ENCODE measurements at places on chromosomes 3 and 15. TPM values are rescaled to one million over a fixed set of nuclear protein-coding genes. Genes with fewer than 3 reads are reported as not detected.

- DNase-seq = no peak
Observed at GRCh38 chr3:177495566-177495965, 298.3 kb upstream of the TBL1XR1 start.

DNA sequence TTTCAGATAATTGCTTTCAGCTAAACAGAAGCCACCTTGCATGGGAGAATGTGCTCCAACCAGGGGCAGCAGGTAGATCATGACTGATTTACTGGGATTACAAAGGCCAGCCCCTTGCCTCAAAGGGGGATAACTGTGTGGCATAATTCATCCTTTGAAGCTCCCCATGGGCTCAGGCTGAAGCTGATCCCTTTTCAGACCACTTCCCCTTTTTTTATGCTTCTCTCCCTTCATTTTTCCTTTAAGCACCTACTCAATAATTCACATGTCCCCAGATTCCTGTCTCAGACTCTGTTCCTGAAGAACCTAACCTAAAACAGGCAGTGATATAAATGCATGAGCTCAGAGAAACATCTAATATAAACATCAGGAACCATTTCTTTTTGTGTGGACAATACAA is 8.2 kb upstream of the MYRIP start:
- DNase-seq = no peak

GRCh38 chr3:22862111-22862510 is 341.0 kb upstream of the UBE2E2 start:
- DNase-seq = no peak

GRCh38 chr3:132202586-132202985 is 114.6 kb upstream of the ACP3 start:
- DNase-seq = no peak

DNA sequence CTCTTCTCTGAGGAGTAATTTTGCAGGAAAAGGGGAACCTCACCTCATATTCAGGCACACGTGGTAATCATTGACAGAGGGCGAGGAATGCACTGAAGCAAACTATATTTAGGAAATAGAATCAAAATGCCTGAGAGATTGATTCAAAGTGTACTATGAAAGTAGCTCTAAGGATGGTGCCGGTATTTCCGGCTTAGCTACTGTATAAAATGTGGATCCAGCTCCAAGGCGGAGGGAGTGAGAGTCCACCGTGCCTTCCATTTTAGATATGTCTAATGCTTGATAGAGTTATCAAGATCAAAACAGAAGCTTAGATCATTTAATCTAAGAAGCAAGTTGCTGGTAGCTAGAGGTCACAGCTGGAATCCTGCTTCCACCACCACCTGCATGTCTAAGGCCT is 33.0 kb downstream of the GOLIM4 start:
- DNase-seq = no peak

GRCh38 chr15:45873781-45874180 is 239.0 kb downstream of the SQOR start:
- no peak for DNase-seq

DNA sequence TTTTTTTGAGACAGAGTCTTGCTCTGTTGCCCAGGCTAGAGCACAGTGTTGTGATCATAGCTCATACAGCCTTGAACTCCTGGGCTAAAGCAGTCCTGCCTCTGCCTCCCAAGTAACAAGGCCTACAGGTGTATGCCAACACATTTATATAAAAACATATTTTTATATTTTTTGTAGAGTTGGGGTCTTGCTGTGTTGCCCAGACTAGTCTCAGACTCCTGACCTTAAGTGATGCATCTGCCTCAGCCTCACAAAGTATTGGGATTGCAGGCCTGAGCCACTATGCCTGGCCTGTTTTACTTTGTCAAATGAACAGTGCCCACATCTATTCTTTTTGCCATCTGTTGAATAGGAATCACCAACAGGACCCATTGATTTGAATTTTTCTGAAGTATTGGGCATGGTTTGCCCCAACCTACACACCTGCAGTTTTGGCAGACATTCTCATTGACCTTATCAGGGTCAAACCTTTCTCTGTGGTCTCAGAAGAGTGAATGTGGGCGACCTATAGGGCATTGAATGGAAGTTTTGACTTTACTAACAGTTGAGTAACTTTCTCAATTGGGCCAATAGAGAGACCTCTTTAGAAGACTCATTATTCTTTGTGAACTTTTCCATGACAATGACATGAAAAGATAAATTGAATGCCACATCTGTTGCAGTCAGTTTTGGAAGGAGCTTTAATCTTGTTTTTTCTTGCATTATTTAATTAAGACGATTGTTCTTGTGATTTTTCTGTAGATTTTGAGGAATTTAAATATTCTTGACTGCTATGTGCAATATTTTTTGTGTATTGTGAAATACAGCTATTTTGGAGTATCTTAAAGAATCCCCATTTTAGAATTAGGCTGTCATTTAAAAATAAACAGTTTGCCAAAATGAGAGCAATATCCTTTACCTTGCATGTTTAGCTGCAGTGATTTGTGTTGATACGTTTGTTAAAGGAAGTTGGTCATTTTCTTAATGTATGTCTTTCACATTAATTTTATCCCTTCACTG is 2.7 kb downstream of the IREB2 start:
- DNase-seq = no peak

- no peak for DNase-seq
Observed at GRCh38 chr15:93501946-93502345, 412.9 kb upstream of the RGMA start.

DNA sequence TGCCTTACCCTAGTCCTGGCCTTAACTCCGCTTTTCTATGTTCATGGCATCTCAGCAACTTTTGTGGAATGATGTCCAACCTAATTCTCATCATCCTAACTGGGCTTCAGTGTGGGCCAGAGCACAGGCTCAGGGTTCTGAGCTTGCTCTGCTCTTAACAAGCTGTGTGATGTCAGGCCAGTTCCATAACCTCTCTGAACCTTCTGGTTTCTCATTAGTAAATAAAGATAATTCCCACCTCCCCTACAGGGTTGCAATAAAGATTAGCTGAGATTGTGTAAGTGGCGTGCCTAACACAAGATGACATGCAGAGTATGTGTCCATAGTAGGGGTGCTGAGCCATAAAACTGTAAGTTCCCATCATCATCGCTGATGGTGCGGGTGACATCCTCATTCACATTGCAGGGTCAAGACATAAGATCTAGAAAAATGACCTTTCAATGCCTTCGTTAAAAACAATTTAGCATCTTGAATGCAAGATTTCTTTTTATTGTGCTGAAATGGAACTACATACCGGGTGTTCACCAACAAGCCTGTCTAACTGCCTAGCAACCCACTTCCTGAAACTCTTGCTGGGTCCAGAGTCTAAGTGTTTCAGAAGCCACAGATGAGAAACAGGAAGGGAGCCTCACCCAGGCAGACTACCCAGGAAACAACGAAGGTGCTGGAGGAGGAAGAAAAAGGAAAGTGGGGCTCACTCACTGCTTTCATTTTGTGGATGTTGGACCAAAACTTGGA is 36.2 kb downstream of the CDCP1 start:
- DNase-seq = no peak

DNA sequence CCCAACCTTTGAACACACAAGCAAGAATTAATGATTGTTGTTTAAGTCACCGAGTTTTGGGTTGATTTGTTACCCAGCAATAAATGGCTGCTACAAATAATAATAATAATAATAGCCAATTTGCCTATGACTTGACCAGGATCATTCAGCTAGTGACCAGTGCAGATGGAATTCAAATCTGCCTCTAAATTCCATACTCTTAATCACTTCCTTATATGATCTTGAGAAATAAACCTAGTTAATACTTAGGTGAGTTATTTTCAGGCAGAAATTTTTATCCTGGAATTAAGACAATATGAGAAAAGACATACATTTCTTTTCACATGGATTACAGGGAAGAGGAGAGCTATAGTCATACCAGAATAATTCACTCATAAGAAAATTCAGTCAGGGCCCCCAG is 116.0 kb upstream of the GALNT15 start:
- DNase-seq = no peak

DNA sequence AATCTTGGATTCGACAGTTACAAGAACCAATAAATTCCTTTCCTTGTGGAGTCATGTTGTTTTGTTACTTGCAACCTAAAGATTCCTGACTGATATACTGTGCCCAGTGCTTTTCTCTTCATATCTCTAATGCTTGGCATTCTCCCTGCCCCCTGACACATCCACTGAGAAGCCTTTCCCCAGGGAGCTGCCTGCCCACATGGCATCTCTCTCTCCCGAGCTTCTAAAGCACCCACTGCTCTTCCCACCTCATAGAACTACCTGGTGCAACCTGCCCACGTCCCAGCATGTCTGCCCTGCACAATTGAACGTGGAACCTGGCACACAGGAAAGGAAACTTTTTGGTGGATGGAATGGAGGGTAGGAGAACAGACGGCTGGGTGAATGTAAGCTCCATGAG is 6.8 kb downstream of the CYP8B1 start:
- DNase-seq = no peak

- no peak for DNase-seq
Observed at GRCh38 chr3:184672335-184672734, 39.5 kb downstream of the MAGEF1 start.

The AP4E1 gene
- 9.2 TPM for total RNA-seq

- DNase-seq = no peak
Observed at GRCh38 chr3:112781599-112781998, 65.1 kb downstream of the CD200R1L start.

The VIPR1 gene
- 0.34 TPM for total RNA-seq

DNA sequence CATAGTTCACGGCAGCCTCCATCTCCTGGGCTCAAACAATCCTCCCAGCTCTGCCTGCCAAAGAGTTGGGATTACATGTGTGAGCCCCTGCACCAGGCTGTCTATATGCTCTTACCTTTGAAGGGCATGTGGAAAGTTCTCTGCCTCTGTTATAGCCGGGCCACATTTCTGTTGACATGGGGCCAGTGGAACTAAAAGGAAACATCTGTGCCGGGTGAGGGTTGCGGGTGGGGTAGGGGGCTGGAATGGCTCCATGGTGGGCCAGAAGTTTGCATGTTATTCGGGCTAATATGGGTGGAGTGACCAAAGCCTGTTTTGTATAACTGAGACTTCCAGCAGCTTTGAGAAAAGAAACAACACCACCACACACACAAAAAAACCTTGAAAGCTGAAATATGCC is 8.3 kb upstream of the CLEC3B start:
- DNase-seq = no peak

The CMTM6 gene
- total RNA-seq = 19.5 TPM

GRCh38 chr3:46471371-46471914 is 6.7 kb upstream of the LTF start:
- no peak for DNase-seq

GRCh38 chr3:122689587-122689986 is 8.9 kb downstream of the PARP14 start:
- DNase-seq = no peak

DNA sequence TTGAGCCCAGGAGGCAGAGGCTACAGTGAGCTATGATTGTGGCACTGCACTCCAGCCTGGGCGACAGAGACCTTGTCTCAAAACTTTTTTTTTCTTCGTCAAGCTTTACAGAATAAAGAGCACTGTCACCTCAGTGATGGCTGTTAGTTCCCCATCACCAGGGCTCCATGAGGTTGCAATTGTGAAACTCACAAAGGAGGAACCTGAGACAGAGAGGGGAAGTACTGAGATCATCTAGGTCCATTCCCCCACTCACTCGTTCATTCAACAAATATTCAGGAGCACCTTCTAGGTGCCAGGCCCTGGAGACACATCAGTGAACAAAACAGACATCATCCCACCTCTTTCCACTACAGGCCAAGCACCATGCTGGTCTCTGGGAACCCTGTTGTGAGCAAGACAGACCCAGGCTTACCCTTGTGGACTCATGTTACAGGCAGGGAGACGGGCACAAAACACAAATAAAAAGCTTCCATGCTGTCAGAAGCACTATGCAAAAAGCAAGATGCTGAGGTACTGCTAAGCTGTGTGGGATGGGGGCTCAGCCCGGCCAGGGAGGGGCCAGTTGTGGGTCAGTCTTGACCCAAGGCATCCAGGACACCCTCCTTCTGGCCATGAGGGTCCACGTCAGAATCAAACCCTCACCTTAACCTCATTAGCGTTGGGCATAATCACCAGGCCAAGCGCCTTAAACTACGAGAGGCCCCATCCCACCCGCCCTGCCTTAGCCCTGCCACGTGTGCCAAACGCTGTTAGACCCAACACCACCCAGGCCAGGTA is 2.1 kb upstream of the RHO start:
- no peak for DNase-seq

DNA sequence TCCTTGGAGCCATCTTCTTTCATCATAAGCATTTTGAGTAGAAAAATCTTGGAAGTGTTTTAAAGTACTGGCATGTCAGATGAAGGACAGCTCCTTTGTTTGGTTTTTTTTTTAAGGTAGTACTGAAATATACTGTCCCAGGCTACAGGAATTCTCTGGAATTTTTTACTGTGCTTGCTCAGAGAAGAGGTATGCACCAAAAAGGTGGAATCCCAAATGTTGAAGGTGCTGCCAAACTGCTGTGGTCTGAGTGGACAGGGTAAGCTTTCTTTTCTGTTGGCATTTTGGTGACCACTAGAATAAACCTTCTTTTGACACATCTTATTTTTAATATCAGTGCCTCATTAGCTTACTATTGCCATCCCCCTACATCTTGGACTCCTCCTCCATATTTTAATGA is 7.2 kb downstream of the GNL3 start:
- no peak for DNase-seq

The CPN2 gene
- total RNA-seq = not detected

The HCN4 gene
- total RNA-seq = not detected

DNA sequence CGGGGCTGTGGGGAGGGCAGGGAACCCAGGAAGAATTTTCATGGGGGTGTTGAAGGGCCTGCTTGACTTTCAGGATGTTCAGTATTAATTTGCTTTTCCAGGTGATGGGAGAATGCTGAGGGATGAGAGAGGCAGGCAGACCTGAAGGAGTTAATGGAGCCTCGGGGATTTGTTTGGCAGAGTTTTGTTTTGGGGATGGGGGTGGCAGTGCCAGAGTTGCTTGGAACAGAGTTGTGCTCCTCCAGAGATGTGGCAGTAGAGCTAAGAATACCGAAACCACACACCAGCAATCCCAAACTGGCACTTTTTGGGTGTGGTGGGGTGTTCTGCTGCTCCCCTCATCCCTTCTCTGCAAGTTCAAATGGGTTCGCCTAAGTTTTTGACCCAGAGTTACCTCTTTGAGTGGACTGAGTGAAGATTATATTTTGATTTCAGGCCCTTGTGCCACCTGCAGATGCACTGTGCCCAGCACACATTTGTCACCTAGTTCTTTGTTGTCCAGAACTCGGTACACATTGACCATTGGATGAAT is 1.6 kb downstream of the BOC start:
- DNase-seq = no peak

The MASP1 gene
- total RNA-seq = 0.13 TPM

- DNase-seq = no peak
Observed at GRCh38 chr15:60871731-60872130, 357.4 kb downstream of the RORA start.

The NR1I2 gene
- total RNA-seq = 0.18 TPM

The KCNAB1 gene
- total RNA-seq = 0.40 TPM

The DZIP1L gene
- total RNA-seq = 0.65 TPM

- no peak for DNase-seq
Observed at GRCh38 chr3:67995206-67995605, 340.8 kb upstream of the SUCLG2 start.

Data from K562 (cell line).